ENCODE measurements at places on chromosomes 7 and 10.

DNA sequence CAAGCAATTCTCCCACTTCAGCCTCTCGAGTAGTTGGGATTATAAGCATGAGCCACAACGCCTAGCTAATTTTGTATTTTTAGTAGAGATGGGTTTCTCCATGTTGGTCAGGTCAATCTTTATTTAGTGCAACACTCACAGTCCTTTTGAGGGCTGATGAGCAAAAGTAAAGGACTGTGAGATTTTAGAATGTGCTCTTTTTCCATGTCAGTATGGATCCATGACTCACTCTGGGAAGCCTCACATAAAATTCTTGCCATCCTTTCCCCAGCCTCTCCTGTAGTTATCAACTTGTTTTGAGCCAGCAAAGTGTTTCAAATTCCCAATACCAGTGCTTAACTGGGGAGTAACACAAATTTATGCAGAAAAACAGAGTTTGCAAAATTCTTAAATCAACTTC, 135.8 kb upstream of the CXCL12 start:
- DNase-seq = no peak
- H3K27me3 ChIP-seq = no peaks in the 10 kb centered on the region
- no peak overlapping the region for H3K27ac ChIP-seq
- no peaks in the 10 kb centered on the region for H3K36me3 ChIP-seq
- no peaks in the 10 kb centered on the region for H3K4me1 ChIP-seq

GRCh38 chr7:4803397-4804241, 28.2 kb downstream of the AP5Z1 start:
- no peaks in the 10 kb centered on the region for H3K27me3 ChIP-seq
- no peak for DNase-seq
- H3K4me3 ChIP-seq = no peak overlapping the region
- H3K36me3 ChIP-seq = no peaks in the 10 kb centered on the region
- no peaks in the 10 kb centered on the region for H3K4me1 ChIP-seq

- H3K4me1 ChIP-seq = peaks cover 69% of the 10 kb centered on the region
- no peaks in the 10 kb centered on the region for H3K36me3 ChIP-seq
- H3K27me3 ChIP-seq = no peaks in the 10 kb centered on the region
- no peak for DNase-seq
Observed at GRCh38 chr7:47498229-47499056, 83.5 kb downstream of the TNS3 start.

- no peak overlapping the region for H3K27ac ChIP-seq
- H3K4me1 ChIP-seq = peaks cover 2% of the 10 kb centered on the region
- H3K27me3 ChIP-seq = no peaks in the 10 kb centered on the region
Observed at GRCh38 chr10:76301950-76302349, 870.5 kb downstream of the LRMDA start.

DNA sequence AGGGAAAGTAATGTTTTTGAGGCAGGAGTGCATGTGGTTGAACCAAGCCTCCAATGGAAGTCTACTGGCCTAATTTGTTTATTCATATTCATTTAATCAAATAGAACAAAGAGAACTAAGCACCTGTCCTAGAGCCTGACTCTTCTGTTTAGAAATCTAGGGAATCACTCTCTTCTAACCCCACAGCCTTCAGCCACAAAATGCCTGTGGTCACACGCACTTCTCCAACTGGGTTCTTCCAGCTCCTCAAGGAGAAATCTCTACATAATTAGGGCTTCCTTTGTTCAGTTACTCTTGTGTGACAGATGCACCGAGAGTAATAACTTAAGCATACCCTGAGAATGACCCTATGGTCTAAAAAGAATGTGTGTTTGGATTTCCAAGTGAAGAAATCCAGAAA, 133.7 kb upstream of the NAMPT start:
- no peak for DNase-seq
- H3K27ac ChIP-seq = peak overlapping the region; percentile 43
- peaks cover 17% of the 10 kb centered on the region for H3K4me1 ChIP-seq
- no peaks in the 10 kb centered on the region for H3K27me3 ChIP-seq
- no peaks in the 10 kb centered on the region for H3K36me3 ChIP-seq
- H3K4me3 ChIP-seq = no peak overlapping the region

DNA sequence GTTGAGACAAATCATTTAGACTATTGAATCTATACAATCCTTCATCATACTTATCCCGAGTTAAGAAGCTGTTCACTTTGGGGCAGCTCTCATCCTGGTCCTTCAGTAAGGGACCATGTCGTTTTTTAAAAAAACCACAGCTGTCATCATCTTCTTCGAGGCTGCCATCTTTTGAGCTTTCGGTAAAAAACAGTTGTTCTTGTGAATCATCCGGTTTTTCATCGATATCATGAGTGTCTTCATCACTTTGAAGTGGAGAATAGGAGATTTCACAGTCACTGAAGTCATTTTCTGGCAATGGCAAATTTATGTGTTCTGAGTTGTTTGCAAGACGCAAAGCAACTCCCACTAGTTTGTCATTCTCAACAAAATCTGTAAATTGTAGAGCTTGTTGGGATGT, 3.9 kb downstream of the DCLRE1A start:
- H3K27ac ChIP-seq = no peak overlapping the region
- no peak for DNase-seq
- no peaks in the 10 kb centered on the region for H3K27me3 ChIP-seq
- no peaks in the 10 kb centered on the region for H3K36me3 ChIP-seq
